ENCODE measurements at places on chromosomes 12 and 14. TPM values are rescaled to one million over a fixed set of nuclear protein-coding genes. Genes with fewer than 3 reads are reported as not detected.

The CLEC1B gene
- total RNA-seq: not detected

The ZNF385A gene
- total RNA-seq: 5.1 TPM

The CCDC198 gene
- not detected for total RNA-seq

The ANO4 gene
- 0.50 TPM for total RNA-seq

The TAC3 gene
- total RNA-seq: not detected

The TGM1 gene
- total RNA-seq: 1.0 TPM

The AP5M1 gene
- 37.7 TPM for total RNA-seq

DNA sequence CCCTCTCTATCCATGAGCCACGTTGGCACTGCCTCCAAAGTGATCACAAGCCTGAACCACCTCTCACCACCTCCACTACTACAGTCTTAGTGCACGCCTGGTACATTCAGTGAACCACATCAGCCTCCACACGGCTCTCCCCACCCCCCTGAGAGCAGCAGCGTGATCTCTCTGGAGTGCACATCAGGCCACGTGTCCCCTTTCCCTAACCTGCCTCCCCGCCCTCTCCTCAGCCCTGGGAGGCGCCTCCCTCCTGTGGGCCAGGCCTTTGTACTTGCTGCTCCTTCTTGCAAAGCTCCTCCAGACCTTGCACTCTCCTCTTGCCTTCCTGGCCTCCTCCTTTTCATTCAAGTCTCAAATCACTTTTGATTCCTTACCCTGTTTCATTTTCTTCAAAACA lies 49.8 kb downstream of the SLC6A12 start:
- DNase-seq: no peak

DNA sequence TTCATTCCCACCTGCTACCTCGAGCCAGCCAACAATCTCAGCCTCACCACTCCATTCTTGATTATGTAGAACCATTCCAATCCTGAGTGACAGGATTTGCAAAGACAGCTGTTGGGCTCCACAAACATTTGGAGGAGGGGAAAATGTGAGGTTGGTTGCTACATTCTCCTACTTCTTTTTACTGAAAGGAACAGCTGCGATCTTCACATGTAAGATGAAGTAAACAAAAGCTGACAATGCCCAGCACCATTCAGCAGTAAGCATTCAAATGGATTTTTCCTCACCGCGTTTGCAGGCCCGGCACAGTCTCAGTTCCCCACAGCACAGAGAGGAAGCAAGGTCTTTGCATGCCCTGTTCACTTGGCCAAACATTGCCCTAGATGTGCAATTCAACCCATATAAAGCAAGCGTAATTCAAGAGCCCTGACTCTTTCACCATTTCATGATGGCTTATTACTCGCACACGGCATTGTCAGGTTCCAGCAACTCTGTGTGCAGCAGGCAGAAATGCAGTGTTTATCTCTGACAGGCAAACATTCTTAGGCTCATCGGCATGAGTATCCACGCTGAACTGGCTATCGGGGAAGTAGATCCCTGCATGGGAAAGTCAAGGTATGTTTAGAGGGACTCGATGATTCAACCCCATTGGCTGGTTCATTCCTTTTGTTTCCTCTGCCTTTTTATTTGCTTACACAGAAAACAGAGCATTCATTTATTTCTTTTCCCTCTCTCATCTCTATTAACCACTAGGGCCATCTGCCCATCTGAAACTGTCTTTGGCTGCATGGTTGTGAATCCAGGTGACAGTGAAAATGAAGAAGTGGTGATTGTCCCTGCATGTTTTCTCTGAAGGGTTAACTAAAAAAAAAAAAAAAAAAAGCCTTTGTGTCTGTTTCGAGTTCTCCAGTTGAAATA lies 236.1 kb upstream of the PLEKHG7 start:
- DNase-seq: no peak

GRCh38 chr12:57896115-57896433 lies 45.3 kb upstream of the ATP23 start:
- DNase-seq: no peak

- no peak for DNase-seq
These were observed 33.8 kb downstream of the DMAC2L start for GRCh38 chr14:50345846-50346422.

- DNase-seq: no peak
These were observed 13.7 kb upstream of the REP15 start for GRCh38 chr12:27682534-27682933.

- no peak for DNase-seq
These were observed 92.9 kb downstream of the EFCAB11 start for GRCh38 chr14:89861630-89862029.

DNA sequence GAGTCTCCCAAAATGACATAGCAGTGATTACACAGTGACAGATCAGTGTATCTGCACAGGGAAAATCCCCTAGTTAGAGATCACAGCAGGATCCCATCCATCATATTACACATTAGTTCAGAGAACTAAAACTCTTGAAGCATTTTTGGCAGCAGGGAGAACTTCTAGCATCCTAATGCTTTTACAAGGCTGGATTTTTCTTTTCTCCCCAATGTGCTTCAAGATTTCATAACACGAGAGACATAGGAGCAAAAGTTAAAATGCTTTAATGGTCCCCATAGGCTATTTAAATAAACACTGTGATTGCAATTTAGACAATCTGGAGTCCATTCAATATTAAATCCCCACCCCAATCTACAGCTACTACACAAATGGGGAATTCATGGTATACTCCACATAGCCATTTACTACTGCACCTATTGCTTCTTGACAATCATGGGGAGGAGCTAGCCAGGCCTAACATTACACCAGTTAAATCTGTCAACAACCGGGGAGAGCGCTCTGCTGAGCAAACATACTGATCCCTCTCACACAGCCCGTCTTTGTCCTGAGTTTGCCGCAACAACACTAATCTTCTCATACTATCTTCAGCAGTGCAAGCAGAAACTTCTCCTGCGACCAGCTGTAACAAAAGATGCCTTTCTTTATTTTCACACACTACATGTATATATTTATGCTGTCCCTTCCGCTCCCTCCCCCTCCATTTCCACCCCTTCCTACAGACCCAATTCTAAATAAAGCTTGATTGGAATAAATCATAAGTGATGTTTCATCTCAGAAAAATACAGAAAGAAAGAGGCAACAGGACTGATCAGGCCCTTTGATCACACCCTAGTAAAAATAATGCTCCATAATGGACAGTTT lies 120.3 kb upstream of the SOX5 start:
- DNase-seq: no peak

DNA sequence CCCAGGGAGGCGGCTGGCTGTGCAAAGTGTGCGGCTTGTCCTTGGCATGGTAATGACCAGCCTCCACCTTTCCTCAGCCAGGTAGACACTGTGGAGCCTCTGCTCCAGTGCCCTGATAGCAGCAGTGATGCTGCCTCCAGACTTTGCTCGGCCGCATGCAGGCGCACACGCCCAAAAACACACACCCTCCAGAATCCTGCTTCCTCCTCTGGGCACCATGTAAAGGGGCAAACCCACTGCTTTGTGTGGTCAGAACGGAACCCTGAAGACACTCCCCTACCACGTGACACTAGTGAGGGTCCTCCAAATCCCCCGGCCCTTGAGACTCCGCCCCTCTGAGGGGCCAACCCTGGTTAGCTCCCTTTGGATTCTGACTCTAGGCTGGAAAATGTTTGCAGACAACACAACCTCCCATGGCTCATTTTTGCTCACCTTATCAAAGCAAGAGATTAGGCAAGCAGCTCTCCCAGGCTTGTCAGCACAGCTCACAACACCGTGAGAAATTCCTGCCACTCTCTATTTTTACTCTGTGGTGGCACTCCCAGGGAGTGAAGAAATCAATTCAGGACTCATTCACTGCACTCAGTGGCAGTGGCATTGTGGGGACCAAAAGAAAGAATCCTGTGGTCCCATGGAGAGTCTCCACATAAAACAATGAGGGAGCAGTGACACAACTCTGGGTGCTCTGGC lies 4.5 kb downstream of the KRT77 start:
- no peak for DNase-seq

- DNase-seq: no peak
These were observed 47.4 kb downstream of the AVPR1A start for GRCh38 chr12:63103494-63104131.

- no peak for DNase-seq
These were observed 366.5 kb upstream of the OR4E1 start for GRCh38 chr14:22039938-22040780.

DNA sequence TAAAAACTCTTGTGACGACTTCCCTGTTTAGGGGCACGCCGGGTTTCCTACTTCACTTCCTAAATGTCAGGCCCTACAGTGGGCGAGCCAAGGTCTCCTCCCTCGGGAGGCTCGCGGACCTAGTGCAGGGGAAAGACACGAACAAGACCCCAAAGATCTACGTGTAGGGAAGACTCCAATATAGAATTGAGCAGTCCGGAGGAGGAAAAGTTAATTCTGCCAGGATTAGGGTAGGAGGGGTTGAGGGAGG lies 564 bp downstream of the ATXN3 start:
- peak; percentile 78 for DNase-seq

- no peak for DNase-seq
These were observed 14.9 kb downstream of the AGAP2 start for GRCh38 chr12:57723630-57723962.

GRCh38 chr14:100904307-100905087 lies 975 bp upstream of the RTL1 start:
- DNase-seq: no peak

Measured in heart left ventricle (tissue), 16 donors.